ENCODE measurements at places on chromosomes 11 and 22.

DNA sequence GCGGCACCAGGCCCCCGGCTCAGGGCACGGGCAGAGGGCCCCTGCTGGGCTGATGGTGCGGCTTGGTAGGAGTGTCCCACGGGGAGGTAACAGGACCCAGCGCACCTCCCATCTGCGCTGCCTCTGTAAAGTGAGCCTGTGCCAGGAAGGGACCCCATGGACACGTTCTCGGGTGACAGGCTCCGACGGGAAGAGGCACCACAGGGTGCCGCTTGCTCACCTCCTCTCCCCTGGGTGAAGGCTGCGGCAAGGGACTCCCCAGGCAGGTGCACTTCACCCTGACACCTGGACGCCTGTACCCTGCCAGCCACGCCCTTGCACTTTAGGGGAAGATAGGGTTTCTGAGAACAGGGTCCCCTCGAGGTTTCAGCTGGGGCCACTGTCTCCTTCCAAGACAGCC is 48.1 kb downstream of the SHANK2 start:
- no peak for DNase-seq

- DNase-seq, result no peak
These were observed 6.8 kb upstream of the TMEM123 start for GRCh38 chr11:102459393-102459792.

DNA sequence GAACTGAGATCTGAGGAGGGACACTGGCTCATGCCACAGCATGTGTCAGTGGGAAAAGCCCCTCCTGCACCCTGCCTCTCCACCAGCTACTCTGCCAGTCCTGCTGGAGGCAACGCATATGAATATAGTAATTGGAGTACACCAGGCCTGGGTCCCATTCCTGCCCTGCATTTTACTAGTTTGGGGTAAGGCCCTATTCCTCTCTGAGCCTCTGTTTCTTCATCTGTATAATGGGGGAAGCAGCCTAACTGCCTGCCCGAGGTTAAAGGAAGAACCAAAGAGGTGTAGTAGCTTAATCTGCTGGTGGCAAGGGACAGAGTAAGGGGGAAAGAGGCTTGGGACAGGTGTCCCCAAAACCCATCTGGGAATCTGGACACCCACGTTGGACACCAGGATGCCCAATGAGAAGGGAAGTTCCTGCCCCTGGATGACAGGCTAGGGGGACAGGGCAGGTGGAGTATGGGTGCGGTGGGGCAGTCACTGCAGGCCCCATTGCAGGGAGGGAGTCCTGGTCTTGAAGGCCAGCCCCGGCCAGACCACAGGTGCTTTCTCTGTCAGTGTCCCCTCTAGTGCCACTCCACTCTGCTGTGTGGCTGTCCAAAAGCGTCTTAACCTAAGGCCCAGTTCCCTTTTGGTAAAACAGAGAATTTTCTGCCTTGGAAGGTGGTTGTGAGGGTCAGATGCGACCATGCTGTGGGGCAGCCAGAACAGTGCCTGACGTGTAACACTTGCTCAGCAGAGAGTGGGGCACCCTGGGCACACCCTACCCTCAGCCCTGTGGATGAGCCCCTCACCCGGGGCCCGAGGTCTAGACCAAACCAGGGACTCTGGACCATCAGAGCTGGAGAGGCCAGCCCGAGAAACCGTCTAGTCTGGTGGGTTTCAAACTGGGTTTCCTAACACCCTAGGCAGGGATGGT is 11.5 kb downstream of the TSKU start:
- no peak for DNase-seq

DNA sequence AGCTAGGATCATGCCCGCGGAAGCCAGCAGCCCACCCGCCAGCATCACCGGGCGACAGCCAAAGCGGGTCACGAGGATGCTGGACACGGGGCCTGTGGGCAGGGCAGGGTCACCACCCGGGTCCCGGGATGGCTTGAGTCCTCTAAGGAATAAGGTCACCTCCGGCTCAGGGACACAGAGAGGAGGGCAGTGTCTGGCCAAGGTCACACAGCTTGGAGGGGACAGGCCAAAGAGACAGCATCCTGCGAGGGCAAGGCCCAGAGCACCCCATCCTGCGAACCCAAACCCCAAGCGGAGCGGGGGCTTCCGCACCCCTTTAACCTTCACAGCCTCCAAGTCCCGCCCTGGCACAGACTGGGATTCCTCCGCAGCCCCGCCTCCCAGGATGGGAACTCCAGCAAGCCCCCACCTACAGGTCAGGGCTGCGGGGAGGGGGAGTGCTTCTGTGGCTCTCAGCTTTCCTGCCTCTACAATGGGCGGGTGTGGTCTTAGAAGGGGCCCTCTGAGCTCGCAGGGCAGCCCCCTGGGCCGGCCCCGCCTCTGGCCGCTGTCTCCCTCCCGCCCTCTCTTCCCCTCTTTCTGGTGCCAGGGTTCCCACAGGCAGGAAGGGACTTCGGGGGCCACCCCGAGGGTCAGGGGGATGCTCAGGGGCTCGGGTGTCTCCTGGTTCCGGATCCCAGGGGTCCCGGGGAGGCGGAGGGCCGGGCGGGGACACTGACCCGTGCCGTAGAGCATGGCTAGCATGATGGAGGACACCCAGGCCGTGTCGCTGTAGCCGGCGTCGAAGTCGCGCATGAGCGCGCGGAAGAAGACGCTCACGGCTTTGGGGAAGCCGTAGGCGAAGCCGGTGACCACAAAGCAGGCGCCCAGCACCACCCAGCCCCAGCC is 1.8 kb downstream of the SLC16A8 start:
- no peak for DNase-seq

- no peak for DNase-seq
These were observed 34.6 kb upstream of the SHANK2 start for GRCh38 chr11:71286701-71287643.

DNA sequence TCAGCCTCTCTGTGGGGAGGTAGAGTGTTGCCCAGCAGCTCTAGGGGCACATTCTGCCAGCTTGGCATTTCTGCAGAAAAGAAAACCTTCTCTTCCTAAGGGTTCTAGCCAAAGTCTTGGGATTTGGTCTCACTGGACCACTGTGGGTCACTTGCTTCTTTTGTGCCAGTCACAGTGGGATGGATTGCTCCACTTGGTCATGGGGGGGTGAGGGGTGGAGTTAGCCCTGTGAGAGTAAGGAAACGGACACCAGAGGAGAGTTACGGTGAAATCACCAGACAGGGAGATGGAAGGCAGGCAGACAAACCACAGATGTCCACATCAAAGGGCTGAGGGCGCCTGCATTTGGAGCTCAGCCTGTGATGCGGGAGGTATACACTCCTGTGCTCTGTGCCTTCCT is 10.8 kb downstream of the SGSM1 start:
- DNase-seq, result no peak

DNA sequence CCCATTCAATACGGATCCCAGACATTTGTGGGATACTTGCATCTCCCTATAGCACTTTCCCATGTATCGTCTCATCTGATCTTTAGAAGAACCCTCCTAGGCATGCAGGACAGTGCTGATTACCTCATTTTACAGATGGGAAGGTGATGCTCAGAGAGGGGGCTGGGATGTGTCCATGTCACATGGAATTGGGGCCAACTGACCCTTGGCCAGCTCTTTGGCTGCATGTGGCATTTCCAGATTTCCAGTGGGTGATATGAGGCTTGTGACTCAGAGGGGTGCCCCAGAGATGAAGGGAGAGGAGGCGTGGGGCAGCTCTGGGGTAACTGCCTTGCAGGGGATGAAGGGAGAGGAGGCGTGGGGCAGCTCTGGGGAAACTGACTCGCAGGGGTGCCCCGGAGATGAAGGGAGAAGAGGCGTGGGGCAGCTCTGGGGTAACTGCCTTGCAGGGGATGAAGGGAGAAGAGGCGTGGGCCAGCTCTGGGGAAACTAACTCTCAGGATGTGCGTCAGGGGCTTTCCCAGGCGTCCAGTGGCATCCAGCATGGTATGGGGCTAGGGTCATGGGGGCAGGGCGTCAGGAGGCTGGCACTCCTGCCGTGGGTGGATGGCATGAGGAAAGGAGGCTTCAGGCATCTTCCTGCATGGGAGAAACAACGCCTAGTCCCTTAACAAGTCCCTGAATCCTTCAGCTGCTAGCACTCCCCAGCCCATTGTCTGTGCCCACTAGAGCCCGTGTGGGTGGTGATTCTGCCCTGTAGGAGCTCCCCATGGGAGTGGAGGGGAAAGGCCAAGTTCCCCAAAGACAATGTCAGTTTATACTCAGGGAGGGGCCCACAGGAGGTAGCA is 11.9 kb upstream of the CERK start:
- DNase-seq, result no peak

DNA sequence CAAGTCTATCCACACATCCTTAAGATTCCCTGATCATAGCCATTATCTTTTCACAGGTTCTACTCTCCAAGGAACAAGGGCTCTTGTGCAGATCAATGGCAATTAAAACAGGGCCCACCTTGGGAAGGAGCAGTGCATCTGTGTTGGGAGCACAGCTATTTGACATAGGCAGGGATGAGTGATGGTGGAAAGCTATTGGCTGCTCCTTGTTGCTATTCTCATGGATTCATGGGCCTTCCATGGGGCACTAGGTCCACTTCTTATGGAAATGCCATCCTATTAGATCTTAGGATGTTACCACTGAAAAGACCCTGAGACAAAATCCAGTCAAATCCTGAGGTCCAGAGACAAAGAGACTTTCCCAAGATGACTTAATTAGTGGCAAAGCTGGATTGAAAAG is 148.6 kb upstream of the MTNR1B start:
- DNase-seq, result no peak

DNA sequence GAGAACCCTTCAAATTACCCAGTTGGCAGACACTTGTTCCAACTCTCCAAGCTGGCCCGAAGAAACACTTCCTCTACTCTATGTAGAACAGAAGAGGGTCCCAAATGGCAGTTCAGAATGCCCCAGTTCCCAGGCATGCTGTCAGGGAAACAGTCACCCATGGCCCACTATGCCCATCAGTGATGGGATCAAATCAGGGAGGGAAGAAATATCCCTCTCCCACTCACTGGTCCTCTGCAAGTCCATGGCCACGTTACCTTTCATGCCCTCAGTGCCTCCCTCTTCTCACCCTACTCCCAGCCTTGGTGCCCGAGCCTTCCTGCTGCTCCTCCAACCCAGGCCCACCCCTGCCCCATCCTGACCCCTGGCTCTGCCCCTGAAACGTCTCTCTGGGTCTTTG is 16.6 kb downstream of the APOL3 start:
- peak; percentile 1 for DNase-seq

DNA sequence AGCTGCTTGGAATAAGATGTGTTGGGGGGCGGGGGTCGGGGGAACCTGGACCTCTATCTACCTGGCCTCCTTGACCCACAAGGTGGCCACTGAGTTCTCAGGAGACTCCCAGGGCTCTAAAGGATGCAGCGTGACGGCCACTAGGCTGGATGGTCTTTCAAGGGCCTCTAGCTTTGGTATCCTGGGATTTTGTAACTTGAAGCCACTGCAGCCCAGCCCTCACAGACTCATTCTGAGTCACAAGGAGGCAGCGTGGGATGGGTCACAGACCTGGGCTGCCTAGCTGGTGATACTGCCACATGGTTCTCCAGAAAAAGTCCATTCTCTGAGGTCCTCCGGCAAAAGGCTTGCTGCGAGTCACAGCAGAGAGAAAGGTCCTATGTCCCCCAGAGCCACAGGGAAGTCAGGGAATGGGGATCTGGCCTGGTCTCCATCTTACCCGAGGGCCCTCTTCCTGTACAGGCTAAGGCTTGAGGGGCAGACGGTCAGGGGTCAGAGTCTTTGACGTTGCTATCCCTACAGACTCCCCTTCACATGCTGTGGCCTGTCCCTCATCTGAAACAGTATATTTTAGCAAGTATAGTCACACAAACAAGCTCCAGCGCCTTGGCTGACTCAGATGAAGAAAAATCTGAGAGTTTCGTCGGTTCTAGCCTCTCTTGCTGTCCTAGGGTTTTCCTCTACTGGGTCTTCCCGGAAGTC is 52.4 kb downstream of the KCNC1 start:
- no peak for DNase-seq

- DNase-seq, result peak; percentile 96
These were observed at the start of gene TMEM126B for GRCh38 chr11:85627998-85628770. TMEM126B (plus strand) TSS chr11:85628593; CDS start chr11:85628608, 15 bp downstream.

DNA sequence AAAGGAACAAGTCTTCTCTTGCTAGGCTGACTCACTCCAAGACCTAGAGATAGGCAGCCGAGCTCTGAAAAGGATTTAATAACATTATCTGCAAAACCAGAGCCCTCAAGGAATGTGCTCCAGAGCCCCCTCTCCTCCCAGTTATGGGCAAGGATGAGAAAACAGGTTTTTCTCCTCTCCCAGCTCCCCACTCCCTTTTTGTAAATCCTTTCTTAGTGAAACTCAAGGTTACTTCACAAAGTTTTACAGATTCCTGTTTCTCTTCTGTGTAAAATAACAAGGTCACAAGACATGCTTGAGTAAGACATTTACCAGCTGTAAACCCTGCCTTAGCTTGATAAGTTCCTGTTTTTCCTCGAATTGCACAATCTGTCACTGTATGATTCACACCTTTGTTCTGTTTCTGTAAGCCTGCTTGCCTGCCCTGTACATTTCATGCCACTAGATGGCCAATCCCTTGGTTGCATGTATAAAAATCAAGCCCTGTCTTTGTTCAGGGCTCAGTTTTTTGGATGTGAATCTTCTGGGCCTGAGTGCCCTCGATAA is 489.4 kb downstream of the KCNA4 start:
- DNase-seq, result no peak

DNA sequence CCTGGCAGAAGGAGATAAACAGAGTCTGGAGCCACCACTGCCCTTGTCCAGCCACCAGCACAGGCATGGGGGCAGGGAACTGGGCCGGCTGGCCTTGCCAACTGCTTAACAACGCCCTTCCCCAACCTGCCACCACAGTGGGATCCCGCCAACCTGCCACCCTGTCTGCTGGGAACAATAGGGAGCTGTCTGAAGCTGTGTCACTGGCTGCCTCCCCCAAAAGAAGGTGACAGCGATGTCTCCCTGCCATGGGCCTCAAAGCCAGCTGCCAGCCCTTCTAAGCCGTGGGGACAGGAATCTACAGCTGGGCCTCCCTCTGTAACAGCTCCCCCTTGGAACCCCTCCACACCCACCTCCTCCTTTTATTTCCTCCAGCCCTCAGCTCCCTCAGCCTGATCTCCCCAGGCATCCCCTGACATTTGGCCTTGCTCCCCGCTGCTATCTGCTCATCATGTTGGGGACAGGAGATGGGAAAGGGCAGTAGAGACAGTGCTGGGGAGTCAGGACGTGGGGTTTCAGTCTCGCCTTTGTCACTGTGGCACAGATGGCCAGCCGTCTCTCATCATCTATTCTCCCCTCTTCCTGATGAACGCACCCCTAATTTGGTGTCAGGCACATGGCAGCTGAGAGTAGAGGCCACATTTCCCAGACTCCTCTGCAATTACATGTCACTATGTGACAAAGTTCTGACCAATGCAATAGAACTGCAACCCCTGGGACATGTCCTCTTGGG is 51.3 kb upstream of the PRDM11 start:
- no peak for DNase-seq

DNA sequence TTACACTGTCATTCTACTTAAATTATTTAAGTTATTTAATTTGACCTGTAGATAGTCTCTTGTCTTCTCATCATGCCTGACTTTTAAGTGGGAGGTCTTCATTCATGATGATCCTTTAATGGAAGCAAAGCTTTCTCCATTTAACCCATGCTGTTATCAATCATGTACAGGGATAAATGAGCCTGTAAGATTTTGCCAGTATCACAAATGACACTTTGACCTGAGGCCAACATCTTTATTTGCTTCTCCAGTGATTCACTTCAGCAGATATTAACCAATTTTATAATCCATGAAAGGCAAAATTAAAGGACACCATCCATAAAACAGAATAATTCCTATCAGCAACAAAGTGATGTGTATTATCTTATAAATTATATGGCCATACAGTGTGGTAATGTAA is 7.7 kb downstream of the CCDC73 start:
- no peak for DNase-seq

GRCh38 chr11:58933661-58934060 is 5.6 kb upstream of the GLYATL1 start:
- DNase-seq, result no peak

- no peak for DNase-seq
These were observed 10.8 kb downstream of the SLC35C1 start for GRCh38 chr11:45815747-45816146.

GRCh38 chr11:132234878-132235277 is 864.5 kb downstream of the NTM start:
- DNase-seq, result no peak

Data from activated CD4-positive, CD25-positive, alpha-beta regulatory T cell treated with anti-CD3 and anti-CD28 coated beads, Interleukin-2, amount 50 U/mL, for 72 hours (primary cell).